ENCODE measurements at places on chromosomes 12 and 14.

DNA sequence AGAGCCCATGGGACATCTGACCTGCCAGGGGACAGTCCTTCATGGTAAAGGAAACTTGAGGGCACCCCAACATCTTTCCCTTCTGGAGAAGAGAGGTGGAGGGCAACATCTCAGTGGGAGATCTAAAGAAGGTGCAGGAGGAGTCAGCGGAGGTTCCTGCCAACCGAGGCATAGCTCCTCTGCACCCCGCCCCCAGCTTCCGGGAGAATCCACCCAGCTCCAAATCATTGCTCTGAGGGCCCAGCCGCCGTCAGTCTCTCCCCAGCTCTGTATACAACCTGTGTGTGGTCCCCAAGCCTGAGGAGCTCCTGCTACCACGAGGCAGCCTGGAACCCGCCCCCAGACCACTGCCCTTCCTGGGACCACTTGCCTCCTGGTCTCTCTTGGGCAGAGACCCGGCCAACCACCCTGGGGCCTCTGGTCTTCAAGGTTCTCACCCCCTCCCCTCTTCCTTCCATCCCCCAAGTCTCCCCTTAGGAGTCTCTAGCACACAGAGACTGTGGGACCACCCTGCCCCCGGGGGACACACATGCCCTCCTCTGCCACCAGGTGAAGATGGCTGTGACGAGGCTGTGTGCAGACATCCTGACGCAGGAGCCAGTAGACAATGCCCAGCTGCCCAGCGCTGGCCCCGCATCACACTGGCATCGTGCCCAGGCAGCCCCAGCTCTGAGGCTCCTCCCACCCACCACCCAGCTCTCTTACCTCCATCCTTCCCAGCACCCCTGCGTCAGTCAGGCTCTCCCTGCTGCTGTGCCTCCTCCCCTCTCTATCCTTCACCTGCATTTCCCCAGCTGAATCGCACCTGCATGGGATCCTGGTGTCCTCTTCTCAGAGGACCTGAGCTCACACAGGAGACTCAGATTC is 13.0 kb upstream of the NUDT14 start:
- no peak for DNase-seq

GRCh38 chr14:80049055-80049454 is 162.2 kb downstream of the DIO2 start:
- DNase-seq, result no peak

DNA sequence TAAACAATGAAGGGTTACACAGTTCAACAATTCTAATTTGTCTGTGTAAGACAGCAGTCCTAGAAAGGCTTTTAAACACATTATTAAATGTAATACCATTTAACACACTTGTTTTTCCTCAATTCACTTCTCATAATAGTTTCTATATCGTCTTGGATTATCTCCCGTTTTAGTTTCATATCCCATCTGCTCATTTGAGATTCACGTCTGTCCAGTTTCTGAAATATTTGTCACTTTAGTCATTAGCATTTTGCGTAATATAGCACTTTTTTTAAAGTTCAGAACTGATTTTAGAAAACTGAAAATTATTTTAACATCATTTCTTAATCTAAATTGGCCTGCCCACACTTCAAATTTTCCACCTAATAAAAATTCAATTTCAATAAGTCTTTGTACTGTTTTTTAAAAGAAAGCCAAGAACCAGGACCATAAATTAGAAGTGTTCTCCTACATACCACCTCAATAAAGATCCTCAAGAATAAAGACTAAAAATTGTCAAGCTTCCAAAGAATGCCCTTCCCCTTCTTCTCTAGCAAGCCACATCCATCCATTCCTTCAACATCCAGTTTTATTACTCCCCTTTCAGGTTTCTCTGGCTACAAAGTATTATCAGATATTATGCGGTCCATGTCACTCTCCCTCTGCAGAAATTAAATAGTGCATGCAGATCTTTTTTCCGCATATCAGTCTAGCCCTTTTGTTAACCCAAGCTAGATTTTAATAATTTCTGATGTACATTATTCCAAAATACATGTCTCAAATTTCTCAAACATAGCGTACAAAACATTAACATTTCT is 11.9 kb downstream of the MED13L start:
- no peak for DNase-seq

GRCh38 chr12:13961971-13962370 is 19.4 kb downstream of the GRIN2B start:
- no peak for DNase-seq

GRCh38 chr12:66920205-66920604 is 241.3 kb upstream of the GRIP1 start:
- DNase-seq, result no peak

DNA sequence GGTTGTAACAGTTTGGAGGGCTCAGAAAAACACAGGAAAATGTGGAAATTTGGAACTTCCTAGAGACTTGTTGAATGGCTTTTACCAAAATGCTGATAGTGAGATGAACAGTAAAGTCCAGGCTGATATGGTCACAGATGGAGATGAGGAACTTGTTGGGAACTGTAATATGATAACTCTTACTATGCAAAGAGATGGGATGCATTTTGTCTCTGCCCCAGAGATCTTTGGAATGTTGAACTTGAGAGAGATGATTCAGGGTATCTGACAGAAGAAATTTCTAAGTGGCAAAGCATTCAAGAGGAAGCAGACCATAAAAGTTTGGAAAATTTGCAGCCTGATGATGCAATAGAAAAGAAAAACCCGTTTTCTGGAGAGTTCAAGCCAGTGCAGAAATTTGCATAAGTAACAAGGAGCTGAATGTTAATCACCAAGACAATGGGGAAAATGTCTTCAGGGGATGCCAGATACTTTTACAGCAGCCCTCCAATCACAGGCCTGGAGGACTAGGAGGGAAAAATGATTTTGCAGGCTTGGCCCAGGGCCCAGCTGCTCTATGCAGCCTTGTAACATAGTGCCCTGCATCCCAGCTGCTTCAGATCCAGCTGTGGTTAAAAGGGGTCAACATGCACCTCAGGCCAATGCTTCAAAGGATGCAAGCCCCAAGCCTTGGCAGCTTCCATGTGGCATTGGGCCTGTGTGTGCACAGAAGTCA is 572.7 kb upstream of the ATP2B1 start:
- no peak for DNase-seq

DNA sequence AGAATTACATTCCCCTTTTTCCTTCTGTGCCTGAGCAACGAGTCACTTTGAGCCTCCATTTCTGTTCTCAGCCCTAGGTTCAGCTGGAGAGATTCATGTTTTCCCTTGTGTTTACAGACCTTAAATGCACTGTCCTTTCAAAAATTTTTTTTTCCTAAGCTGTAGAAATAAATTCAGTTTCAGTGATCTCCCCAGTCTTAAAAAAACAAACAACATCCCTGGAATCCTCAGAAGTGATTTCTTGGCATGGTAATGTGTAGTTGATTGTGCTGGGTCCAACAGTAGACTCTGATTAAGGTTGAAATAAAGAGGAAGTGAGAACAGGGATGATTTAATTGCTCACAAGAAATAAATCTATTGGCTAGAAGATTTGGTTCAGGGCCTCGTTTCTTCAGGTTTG is 89.3 kb downstream of the NTN4 start:
- no peak for DNase-seq

- no peak for DNase-seq
These were observed 50.2 kb downstream of the ARL6IP4 start for GRCh38 chr12:123030686-123031085.

- DNase-seq, result no peak
These were observed 239.7 kb downstream of the SNAPC1 start for GRCh38 chr14:62001963-62002362.
